ENCODE measurements at places on chromosomes 13 and 19. TPM values are rescaled to one million over a fixed set of nuclear protein-coding genes. Genes with fewer than 3 reads are reported as not detected.

Gene THAP8
- 0.54 TPM for total RNA-seq

DNA sequence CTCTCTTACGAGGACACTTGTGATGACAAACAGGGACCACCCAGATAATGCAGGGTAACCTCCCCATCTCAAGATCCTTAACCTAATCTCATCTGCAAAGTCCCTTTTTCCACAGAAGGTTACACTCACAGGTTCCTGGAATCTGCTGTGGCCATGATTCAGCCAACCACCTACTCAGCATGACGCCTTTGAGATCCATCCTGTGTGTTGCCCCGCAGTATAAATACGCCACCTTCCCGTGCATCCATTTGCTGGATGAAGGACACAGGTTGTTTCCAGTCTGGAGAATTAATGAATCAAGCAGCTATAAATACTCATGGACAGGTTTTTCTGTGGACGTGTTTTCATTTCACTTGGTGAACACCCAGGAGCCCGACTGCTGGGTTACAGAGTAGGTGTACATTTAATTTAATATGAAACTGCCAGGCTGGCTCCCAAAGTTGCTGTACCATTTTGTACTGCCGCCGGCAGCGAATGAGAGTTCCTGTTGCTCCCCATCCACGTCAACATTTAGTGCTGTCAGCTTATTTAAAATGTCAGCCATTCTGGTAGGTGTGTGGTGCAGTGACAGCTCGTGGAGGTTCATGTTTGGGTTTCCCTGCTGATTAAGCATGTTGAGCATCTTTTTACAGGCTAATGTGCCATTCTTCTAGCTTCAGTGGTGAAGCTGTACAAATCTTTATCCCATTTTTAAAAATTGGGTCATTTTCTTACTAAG is 40.2 kb downstream of the ELL start:
- no peak for DNase-seq

- no peak for DNase-seq
These were observed 888.9 kb downstream of the SLITRK1 start for GRCh38 chr13:82993417-82993816.

Gene RPL36
- total RNA-seq, result 845 TPM

- DNase-seq, result no peak
These were observed 671.3 kb upstream of the ARGLU1 start for GRCh38 chr13:107239213-107239612.

Gene PSG2
- not detected for total RNA-seq

DNA sequence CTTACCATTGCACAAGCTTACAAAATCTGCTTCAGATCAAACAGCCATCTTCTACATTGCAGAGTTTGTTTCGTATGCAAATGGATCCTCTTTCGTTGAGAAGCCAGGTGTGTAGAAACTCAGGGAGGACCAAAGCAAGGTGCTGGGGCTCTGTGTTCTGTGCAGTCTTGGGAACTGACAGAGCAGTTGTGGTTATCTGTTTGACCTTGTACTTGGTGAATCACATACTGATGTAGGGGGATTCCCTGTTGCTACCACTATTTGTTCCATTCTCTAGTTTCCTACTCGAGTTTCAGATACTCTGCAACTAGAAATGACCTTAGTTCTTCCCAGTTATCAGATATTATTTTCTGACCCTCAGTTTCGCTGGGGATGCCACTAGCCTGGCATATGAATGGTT is 95.2 kb upstream of the CLDN10 start:
- no peak for DNase-seq

- DNase-seq, result no peak
These were observed 5.6 kb downstream of the CERS4 start for GRCh38 chr19:8214802-8215201.

Gene NCR1
- total RNA-seq, result 5.4 TPM

All from Daoy (cell line).